SK-N-SH (cell line): ENCODE measurements at places on chromosomes 3 and 15. TPM values are rescaled to one million over a fixed set of nuclear protein-coding genes. Genes with fewer than 3 reads are reported as not detected.

- DNase-seq: peak; percentile 82
- no peaks in the 10 kb centered on the region for H3K27me3 ChIP-seq
- peaks cover 5% of the 10 kb centered on the region; the same call in 1 of the 2 replicates for H3K4me1 ChIP-seq
These were observed 3.4 kb downstream of the VILL start for GRCh38 chr3:37993820-37994638.

GRCh38 chr3:119911748-119912147 lies 129.8 kb downstream of the NR1I2 start:
- H3K27ac ChIP-seq: no peak overlapping the region
- H3K36me3 ChIP-seq: peaks cover 46% of the 10 kb centered on the region
- no peak overlapping the region for H3K4me3 ChIP-seq

Gene GOLGA6L10
- 0.10 and 0.18 TPM in 2 replicates for polyA plus RNA-seq

Gene GOLGA6A
- polyA plus RNA-seq: not detected in 2 replicates
